ENCODE measurements at places on chromosomes 6 and 20.

DNA sequence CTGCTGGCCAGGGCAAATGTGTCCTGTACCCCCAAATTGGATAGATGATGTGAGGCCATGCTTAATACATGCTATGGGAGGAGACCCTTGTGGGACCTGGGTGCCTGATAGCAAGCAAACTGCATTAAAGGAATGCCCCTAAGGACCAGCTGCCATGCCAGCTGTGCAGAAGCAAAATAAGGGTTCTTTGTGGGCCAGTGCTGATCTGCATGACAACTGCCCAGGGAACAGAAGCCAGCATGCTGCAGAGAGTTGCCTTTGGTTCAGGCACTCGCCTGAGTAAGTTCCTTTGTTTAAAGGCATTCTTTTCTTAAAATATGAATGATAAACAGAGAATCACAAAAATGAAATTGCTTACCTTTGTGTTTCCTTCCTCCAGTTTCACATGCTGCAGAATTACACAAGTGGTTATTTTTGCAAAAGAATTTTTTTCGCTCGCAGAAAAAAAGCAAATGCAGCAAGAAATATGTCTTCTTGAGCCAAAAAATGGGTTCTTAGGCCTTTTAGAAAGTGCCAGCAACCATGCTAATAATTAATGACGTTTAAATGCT, 6.9 kb upstream of the SYNDIG1 start:
- DNase-seq: no peak

- no peak for DNase-seq
Measured at GRCh38 chr6:66662721-66663507, 955.9 kb upstream of the EYS start.

GRCh38 chr20:14445902-14446301, 108.5 kb upstream of the FLRT3 start:
- no peak for DNase-seq

DNA sequence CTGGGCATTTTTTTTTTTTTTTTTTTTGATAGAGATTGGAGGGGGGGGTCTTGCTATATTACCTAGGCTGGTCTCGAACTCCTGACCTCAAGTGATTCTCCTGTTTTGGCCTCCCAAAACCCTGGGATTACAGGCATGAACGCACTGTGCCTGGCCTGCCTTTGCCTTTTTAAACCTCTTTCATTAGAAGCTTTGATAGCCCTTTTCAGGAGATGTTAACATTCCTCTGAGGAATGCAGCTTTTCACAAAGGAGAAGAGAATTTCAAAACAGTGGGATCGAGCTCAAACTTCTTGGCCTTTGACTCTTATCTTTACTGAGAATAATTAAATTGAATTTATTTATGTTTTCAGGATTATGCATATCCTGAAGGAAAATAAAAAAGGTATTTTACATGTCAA, 31.3 kb downstream of the SLC26A8 start:
- no peak for DNase-seq

- DNase-seq: no peak
Measured at GRCh38 chr6:19665613-19665909, 171.6 kb upstream of the ID4 start.

GRCh38 chr20:37378785-37379598, 33.1 kb downstream of the SRC start:
- DNase-seq: no peak

DNA sequence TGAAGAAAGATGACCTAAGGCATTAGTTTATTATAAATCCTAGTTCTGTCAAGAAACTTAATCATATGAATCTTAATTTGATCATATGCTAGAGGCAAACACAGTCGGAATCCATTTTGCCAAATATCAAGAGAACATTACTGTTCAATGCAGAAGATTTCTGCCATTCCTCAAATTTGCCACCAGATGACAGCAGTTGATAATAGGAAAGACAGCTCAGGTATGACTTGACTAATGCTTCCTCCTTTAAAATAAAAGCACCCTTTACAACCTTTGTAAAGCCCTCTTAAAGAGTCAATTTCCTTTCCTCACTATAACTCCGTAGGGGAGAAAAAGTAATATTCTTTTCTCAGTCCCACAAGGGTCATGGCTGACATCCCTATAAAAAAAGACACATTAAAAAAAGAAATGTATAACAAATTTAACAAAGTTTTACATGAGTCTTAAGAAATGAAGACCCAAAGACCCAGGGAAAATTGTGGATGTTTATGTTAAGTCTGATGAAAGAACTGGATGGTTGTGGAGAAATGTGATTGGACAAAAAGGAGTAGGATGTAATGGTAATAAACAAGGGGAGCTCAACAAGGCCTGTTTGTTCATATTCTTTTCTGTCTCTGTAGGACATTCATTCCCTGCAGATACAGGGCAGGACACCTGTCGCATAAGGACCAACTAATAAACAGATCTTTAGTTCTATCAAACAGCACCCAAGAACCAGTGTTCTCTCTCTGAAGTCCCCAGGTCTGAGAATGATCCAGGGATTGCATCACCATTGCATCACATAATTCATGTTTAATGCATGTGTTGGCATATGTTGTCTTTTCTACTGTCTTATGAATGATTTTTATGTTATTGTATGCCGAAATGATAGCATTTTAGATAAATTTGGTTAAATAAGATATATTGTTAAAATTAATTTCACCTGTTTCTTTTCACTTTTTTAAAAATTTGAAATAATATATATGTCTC, 23.0 kb upstream of the IL17A start:
- no peak for DNase-seq

GRCh38 chr6:98380589-98380988, 453.8 kb upstream of the POU3F2 start:
- DNase-seq: no peak

DNA sequence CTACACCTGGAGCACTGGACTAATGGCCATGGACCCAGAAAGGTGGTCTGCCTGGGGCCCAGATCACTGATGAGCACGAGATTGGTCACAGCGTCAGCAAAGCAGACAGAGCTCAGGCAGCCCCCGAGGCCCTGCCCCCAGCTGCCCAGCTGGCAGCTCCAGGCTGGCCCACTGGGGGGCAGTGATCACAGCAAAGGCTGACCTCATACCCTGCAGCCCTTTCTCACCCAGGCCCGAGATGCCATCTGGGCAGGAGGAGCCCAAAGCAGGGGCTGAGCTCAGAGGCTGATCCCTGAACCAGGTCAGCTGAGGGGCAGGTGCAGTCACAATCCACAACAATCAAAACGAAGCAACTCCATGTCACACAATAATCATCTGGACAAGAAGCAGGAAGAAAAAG, 4.1 kb downstream of the MAP1LC3A start:
- DNase-seq: no peak

- no peak for DNase-seq
Measured at GRCh38 chr20:46799781-46800408, 90.4 kb downstream of the SLC2A10 start.

DNA sequence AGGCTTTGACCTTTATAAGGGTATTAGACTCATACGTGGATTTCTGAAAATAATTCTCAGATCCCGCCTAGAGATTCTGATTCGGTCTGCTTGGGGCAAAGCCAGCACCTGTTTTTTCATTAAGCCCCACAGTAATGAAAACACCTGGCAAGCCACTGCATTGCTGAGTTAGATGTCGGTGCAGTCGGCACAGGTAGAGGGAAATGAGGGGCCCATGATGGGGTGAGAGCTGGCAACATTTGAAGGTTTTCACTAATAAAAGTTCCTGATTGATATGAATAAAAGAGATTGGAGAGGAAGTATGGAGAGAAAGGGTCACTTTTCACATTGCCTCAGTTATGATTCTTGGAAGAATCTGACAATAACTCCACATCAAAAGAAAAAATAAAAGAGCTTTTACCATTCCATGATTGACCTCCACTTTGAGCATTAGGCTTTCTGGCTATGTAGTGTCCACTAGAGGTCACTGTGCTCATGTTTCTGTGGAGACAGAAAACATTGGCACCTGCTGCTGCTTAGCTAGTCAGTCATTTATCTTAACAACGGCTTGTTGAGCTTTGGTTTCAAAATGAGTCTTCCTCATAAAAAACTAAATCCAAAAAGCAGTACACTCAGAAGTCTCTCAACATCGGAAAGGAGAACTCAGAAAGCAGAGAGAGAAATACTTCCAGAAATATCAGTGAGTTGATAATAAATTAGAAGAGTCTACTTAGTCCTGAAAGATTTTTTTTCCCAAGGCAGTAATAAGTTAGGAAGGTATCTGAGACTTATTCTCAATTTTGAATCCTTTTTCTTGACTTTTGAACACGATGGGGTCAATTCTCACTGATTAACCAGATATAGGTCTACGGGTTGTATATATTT, 53.3 kb upstream of the KLHL31 start:
- DNase-seq: no peak

All from T-helper 2 cell (primary cell).